ENCODE measurements at places on chromosomes 5 and 9. TPM values are rescaled to one million over a fixed set of nuclear protein-coding genes. Genes with fewer than 3 reads are reported as not detected.

TPM2 gene
- 28.6 TPM for total RNA-seq

IFNA21 gene
- total RNA-seq: not detected

OSMR gene
- total RNA-seq: 7.6 TPM

SVEP1 gene
- 1.2 TPM for total RNA-seq

- no peak overlapping the region for H3K27ac ChIP-seq
- H3K36me3 ChIP-seq: no peaks in the 10 kb centered on the region
- no peaks in the 10 kb centered on the region for H3K27me3 ChIP-seq
These were observed 275.4 kb downstream of the EBF1 start for GRCh38 chr5:158824241-158824882.

DNA sequence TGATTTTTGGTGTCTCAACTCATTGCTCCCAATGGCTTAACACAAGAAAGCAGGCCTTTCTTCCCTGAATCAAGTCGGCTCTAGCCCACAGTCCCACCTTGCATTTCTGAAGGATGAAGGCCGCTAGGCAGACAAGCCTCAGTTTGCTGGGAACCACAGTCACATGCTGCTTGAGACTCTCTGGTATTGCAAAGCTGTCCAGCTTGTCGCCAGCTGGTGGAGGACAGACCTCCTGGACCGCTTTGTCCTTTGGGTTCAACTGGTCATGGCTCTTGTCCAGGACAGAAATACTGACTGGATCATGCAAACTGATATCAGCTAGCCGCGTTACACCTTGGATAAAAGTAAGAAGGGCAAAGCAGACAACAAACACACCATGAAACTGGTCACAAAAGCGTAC lies 23.1 kb downstream of the DDX31 start:
- no peak for DNase-seq
- no peaks in the 10 kb centered on the region for H3K27me3 ChIP-seq
- peaks cover 52% of the 10 kb centered on the region for H3K36me3 ChIP-seq
- H3K4me1 ChIP-seq: no peaks in the 10 kb centered on the region
- no peak overlapping the region for H3K27ac ChIP-seq
- no peak overlapping the region for H3K4me3 ChIP-seq

- H3K27me3 ChIP-seq: no peaks in the 10 kb centered on the region
- peak; percentile 21 for DNase-seq
- no peak overlapping the region for H3K4me3 ChIP-seq
- no peak overlapping the region for H3K27ac ChIP-seq
- no peaks in the 10 kb centered on the region for H3K4me1 ChIP-seq
- peaks cover 82% of the 10 kb centered on the region for H3K36me3 ChIP-seq
These were observed 171.2 kb downstream of the DOCK8 start for GRCh38 chr9:385818-386398.

GRCh38 chr5:78504704-78505677 lies 143.6 kb downstream of the LHFPL2 start:
- H3K27ac ChIP-seq: peak overlapping the region; percentile 81
- no peaks in the 10 kb centered on the region for H3K36me3 ChIP-seq
- no peak for DNase-seq
- no peak overlapping the region for H3K4me3 ChIP-seq

DNA sequence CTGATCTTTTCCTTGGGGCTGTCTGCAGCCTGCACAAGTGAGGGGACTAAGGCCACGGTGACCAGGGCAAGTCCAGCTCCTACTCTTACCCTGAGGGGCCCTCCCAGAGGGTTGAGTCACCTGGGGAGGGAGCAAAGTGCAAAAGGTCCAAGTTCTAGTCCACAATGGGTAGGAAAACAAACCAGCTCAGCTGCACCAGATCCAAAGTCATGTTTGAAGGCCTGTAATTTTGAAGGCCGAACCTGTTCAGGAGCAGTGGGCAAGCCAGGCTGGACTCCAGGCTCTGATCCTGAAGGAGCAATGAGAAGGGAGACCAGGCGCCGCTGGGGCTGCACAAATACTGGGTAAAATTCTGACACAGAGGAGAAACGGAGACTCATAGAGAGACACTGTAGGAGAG lies 15.8 kb upstream of the TCF7 start:
- peak overlapping the region; percentile 3 for H3K4me3 ChIP-seq
- peaks cover 99% of the 10 kb centered on the region for H3K4me1 ChIP-seq
- H3K27me3 ChIP-seq: no peaks in the 10 kb centered on the region
- DNase-seq: no peak

- no peak overlapping the region for H3K4me3 ChIP-seq
- peak; percentile 27 for DNase-seq
- H3K4me1 ChIP-seq: no peaks in the 10 kb centered on the region
- no peaks in the 10 kb centered on the region for H3K27me3 ChIP-seq
- H3K27ac ChIP-seq: no peak overlapping the region
These were observed 68.1 kb downstream of the NIPBL start for GRCh38 chr5:36944607-36945225.
